Neural crest cell (in vitro differentiated cells): ENCODE measurements at places on chromosomes 7 and 10.

- DNase-seq, result no peak
Observed at GRCh38 chr10:69636626-69637605, 6.9 kb downstream of the FAM241B start.

- DNase-seq, result peak; percentile 62
Observed at GRCh38 chr7:157875230-157876179, 538.7 kb downstream of the DNAJB6 start.

- DNase-seq, result no peak
Observed at GRCh38 chr7:5361446-5362127, 62.0 kb downstream of the TNRC18 start.

- no peak for DNase-seq
Observed at GRCh38 chr7:98315318-98315993, 34.0 kb downstream of the BRI3 start.

DNA sequence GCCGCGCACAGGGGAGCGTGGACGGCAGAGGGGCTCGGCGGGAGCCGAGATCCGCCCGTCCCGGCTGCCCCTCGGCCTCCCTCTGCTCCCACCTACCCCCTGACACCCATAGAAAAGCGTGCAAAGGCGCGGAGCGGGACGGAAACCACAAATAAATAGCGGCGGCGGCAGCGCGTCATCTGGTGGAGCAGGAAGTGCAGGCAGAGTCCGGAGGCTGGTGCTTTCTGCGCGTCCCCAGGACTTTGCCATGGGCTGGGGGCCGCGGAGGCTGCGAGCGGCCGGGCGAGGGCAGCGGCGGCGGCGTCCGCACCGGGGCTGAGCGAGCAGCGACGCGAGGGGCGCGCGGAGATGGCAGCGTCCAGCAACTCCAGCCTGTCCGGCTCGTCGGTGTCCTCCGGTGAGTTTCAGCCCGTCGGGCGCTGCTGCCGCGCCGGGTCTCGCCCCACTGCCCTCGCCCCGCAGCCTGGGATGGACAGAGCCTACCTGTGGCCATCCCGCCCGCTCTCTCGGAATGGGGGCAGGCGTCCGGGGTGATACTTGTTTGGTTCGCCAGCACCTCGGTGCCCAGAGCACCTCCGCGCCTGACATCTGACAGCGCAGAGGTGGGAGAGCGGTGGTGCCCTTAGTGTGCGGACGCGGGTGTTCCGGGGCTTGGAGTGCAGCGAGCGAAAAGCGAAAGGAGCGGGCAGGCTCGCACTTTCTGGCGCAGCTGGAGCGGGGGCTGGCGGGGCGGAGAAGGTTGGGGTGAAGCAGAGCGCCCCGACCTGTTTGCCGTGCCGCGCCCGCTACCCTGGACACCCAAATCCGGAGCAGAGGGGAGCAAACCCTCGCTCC is at the start of gene CHN2:
CHN2 (plus strand) TSS at position 182 of the 834 bp plus-strand sequence.
- DNase-seq, result peak; percentile 53

- DNase-seq, result no peak
Observed at GRCh38 chr10:102608487-102608886, 35.8 kb upstream of the TRIM8 start.

DNA sequence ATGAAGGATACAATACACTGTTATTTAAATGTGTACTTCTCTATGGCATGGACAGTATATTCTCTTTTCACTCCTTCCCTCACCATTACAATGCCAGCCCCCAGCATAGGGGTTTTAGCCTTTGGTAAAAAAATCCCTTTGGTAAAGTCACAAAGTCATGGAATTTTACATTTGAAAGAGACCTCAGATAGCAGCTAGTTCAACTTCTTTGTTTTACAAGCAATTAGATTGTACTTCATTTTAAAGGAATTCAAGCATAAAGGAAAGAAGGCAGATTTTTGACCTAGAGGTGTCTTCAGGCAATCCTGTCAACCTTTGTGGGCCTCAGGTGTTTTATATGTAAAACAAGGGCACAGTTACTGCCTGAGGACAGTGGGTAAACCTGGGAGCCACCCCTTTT is 1188.4 kb upstream of the AUTS2 start:
- no peak for DNase-seq

DNA sequence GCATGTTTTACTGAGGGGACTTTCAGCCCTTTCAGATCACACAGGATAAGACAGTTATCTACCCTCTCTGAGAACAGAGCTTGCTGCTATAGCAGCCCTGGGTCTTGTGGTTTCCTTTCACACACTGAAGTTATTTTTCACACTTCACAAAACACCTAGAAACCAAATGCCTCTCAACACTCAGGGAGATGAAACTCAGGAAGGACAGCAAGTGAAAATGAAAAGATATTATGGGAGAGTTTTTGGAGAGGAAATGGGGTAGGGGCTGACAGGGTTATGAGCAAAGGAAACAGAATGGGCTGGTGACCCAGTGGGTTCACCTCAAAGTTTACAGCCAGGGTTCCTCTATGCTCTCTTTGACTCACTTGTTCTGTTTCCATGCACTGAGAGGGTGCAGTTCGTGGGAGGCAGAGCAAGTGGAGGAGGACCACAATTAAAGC is 17.0 kb upstream of the GIMAP2 start:
- no peak for DNase-seq

DNA sequence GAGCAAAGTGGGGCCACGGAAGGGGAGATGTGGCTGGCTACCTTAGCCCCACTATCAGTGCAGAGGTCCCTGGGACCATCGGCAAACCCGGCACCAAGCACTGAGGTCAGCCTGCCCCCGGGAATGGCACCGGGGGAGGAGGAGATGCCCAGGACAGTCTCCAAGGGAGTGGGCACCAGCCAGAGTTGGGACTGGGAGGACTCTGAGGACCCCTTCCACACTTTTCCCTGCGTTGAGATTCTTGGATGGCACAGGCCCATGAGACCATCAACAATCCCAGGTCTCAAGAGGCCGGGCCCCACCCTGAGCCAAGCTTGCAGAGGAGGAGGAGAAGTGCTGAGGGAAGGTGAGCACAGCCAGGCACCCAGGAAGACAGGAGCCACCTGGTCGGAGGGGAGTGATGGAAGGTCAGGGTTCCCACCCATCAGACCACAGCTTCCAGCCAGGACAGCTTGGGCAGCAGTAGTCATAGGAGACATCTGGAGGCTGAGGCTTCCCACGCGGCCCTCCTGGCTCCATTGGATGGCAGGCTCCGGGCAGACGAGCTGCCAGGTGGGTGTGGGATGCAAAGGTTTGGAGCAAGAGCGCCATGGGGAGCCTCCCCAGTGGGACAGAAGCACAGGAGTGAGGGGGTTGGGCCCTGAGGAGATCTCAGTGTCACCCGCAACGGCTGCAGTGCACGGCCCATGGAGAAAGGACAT is 2.6 kb upstream of the OPN4 start:
- DNase-seq, result no peak

DNA sequence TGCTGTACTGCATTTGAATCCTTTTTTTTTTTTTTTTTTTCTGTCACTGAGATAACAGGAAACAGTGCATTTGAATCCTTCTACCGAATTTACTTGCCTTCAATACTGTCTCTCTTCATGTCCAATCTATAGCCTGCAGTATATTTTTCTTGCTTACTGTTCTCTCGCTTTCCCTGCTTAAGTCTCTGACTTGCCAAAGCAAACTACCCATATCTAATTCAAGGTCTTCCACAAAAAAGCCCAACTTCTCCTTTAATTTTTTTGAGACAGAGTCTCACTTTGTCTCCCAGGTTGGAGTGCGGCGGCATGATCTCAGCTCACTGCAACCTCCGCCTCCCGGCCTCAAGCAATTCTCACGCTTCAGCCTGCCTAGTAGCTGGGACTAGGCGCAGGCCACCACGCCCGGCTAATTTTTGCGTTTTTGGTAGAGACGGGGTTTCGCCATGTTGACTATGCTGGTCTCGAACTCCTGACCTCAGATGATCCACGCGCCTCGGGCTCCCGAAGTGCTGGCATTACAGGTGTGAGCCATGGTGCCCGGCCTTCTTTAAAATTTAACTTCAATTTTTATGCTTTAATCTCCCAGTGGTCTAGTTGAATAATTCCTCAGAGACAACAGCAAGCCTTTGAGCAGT is 882 bp downstream of the PDCD11 start:
- no peak for DNase-seq
